ENCODE measurements at places on chromosomes 7 and 10.

DNA sequence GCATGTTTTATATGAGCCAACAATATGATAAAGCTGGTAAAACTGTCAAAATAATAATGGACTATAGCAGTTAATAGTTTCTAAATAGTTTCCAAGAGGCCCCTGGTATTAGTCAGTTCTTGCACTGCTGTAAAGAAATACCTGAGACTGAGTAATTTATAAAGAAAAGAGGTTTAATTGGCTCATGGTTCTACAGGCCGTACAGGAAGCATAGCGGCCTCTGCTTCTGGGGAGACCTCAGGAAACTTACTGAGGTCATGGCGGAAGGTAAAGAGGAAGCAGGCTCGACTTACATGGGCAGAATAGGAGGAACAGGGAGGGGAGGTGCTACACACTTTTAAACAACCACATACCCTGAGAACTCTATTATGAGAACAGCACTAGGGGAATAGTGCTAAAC is 104.6 kb downstream of the PPP1R9A start:
- no peak for DNase-seq

DNA sequence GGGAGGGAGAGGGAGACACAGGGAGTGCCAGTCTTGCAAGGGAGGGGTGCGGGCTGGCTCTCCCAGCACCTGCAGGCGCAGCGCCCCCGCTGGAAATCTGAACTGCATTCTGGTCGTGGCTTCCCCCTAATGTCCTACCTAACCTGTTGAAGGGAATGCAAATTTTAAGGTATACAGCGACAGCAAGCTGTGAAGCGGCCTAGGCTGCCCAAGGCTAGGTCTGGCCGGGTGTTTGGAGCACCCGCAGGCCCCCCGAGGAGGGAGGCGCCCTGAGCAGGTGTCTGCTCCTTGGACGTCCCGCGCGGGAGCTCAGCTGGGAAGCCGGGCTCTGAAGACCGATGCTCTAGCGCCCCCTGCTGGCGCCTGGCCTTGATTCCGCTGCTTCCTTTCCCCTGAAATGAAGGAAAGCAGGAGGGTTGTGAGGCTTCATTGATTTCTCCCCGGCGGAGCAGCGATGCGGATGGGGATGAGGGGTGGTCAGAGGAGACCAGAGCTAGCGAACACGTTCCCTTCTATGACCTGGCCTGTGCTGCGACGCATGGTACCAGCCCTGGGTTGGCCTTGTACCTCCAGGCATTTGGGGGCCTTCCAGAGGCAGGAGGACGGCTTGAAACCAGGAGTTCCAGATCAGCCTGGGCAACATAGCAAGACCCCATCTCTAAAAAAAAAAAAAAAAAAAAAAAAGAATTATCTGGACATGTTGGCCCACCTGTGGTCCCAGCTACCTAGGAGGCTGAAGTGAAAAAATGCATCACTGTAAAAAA is 601.3 kb downstream of the GALNT17 start:
- DNase-seq = peak; percentile 83

DNA sequence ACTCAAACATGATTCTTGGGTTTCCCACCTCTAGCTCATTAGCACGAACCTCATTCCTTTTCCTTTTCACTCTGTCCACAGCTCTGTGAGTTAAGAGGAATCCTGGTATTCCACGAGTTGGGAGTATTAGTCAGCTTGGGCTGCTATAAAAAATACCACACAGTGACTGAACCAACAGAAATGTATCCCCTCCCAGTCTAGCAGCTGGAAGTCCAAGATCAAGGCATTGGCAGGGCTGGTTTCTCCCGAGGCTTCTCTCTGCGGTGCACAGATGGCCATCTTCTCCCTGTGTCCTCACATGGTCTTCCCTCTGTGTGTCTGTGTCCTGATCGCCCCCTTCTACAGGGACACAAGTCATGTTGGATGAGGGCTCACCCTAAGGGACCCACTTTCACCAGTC is 261.6 kb downstream of the TNS3 start:
- DNase-seq = no peak

DNA sequence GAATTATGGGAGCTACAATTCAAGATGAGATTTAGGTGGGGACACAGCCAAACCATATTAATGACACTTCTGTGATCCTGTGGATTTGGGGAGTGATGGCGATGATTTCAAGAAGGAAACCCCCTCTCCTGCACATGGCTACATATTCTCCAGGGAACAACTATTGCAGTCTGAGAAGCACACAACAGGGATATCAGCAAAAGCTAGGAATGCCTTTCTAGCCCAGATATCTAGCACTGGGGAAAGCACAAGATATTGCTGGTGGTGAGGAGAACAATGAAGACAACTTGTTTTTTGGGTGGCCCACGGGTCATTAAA is 24.3 kb downstream of the EPDR1 start:
- no peak for DNase-seq

GRCh38 chr7:15228831-15229230 is 326.3 kb upstream of the DGKB start:
- no peak for DNase-seq

GRCh38 chr7:148290538-148290937 is 300.0 kb upstream of the C7orf33 start:
- DNase-seq = no peak

GRCh38 chr10:69179089-69179742 is 818 bp upstream of the SUPV3L1 start:
- DNase-seq = peak; percentile 73

DNA sequence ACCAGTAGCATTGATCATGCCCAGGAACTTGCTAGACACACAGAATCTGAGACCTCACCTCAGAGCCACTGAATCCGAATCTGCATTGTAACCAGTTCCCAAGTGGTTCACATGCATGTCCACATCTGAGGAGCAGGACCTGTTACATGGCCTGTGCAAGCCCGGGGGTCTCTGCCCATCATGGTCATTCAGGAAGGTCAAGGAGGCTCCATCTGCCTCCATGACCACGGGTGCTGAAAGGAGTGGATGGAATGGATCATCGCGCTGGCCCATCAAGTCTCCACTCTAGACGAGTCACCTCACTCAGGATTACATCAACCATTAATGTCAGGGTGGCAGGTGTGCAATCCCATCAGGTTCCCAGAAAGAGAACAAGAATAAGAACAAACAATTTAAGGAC is 85.8 kb upstream of the ADAM12 start:
- DNase-seq = no peak

- DNase-seq = no peak
Measured at GRCh38 chr7:155813125-155813524, 862 bp upstream of the SHH start.

DNA sequence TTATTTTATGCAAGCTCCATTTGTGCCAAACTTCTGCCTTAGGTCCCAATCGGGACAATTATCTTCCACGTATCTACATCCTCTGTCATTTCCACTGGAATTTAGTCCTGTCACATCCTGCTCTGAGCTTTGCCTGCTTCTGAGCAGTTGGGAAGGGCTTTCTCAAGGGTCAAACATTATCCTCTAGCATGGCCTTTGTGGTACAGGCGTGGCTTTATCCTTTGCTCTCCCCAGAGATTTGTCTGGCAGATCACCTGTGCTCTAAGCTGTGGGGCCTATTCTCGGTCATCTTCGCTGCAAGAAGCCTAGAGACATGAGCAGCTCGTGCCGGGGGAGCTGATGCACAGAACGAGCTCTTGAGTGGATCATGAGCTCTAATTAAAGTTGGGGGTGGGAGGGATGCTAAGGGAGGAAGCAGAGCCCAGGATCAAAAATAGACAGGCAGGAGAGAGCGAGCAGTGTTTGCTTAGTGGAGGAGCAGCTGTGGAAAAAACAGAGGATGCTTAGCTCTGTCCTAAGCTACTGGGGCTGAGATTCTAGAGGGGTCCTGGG is 19.8 kb upstream of the TMEM273 start:
- no peak for DNase-seq

GRCh38 chr7:30168835-30169573 is 34.2 kb downstream of the MTURN start:
- DNase-seq = no peak

GRCh38 chr7:155879592-155879991 is 67.3 kb upstream of the SHH start:
- DNase-seq = peak; percentile 15

DNA sequence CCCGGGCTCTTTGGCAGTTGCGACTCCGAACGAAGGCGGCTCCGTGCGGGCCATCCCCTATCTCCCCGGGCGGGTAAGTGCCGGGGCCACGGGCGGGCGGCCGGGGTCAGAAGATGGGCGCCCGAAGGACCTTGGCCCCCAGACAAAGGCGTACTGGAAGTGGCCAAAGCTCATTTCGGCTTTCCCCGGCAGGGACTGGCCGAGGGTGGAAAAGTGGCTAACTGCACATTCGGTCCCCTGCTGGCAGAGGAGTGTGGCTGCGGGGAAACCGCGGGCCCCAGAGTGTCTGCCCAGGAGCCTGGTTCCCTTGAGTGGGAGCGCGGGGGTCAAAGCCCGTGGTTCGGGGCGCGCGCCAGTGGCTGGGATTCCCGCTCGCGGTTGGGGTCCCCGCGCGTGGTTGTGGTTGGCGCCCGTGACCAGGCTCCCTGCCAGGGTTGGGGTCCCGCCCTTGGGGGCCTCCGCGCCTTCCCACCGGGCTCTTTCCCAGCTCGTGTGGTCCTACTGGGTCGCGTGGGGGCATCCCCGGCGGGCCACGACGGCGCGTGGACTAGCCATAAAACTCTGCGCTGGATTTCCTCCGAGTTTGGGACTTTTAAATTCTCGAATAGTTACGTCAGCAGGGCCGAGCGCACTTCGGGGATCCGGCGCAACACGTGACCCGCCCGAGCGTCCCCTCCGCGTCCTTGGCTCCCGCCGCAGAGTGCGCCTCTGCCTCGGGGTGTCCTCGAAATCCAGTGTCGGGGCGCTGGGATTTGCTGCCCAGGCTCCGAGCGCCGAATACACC is 124.4 kb downstream of the TACC2 start:
- no peak for DNase-seq

- DNase-seq = no peak
Measured at GRCh38 chr10:70491614-70492013, 13.0 kb downstream of the PALD1 start.

- DNase-seq = no peak
Measured at GRCh38 chr7:82926477-82926876, 236.2 kb downstream of the PCLO start.

GRCh38 chr7:135320268-135320667 is 86.6 kb downstream of the STRA8 start:
- no peak for DNase-seq

DNA sequence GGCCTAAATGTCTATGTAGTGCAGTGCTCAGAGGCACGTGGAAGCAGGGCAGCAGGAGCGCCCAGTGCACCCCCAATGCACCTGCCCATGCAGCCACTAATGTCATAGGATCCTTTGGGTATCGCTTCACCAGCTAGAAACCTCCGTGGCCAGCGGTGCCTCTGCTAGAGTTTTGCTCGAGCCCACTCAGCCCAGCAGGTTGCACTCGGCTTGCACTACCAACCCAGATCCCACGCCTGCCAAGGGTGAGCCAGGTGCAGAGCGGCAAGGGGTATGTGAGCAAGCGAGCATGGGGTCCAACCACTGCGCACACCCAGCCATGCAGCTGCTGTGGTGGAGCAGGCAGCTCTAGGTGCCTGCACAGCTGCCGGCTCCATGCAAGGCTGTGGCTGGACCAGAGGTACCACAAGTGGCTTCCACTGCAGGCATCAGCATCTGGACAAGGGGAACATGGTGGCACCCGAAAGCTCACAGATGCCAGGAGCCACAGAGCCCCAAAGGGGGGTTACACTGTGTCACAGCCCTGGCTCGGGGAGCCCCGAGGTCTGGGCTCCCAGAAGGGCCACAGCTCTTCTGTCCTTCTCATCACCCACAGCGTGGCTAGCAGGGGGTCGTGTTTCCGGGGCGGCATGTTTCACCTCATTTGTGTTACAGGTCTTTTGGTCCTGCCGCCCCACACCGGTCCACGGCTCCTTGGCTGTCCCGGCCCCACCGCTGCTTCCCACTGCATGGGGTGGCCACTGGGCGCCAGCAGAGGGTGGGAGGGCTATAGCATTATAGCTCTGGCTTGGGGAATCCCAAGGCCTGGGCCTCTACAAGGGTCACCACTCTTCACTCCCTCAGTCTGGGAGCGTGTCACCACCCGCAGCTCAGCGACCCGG is 2.3 kb upstream of the NCAPG2 start:
- DNase-seq = no peak

DNA sequence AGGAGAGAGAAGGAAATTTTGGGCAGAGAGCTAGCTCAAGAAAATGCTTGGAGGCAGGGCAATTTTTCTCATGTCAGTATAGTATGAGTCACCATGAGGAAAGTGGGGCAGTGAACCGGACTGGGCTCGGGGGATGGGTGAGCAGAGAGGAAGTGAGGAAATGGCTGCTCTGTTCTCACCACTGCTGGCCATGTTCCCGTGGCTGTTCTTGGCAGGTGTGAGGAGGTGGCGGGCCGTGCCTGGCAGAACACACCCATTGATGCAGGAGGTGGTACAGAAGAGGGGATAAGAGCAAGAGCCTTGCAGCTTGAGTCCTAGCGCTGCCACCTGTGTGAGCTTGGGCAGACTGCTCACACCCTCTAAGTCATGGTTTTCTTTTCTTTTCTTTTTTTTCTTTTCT is 304.4 kb upstream of the LYZL1 start:
- no peak for DNase-seq

DNA sequence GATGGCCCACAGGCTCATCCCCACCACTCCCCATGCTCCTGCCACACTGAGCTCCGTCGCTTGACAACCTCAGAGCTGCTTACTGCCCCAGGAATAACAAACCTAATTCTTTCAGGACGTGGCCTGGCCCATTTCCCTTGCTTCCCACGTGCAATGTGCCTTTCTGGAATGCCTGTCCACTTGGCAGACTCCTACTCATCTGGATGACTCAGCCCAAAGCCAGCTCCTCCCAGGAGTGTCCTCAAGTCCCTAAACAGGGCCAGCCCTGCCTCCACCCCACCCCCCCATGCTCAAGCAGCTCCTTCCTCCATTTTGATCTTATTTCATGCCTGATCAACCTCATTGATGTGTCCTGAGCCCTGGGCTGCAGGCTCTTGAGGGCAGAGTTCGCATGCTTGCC is 164.9 kb upstream of the RNF32 start:
- DNase-seq = no peak

DNA sequence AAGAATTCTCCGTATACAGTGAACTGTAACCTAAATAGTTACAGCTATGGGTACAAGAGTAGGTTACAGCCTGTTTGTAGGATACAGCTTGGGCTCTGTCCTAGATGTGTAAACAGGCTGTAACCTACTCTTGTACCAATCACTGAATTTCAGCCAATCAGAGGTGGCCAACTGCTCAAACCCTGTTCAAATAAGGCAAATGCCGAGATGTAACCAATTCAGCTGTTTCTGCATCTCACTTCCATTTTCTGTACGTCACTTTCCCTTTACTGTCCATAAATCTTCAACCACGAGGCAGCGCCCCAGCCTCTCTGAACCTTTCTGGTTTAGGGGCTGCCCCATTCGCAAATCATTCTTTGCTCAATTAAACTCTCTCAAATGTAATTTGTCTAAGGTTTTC is 8.3 kb upstream of the MMP21 start:
- DNase-seq = no peak

DNA sequence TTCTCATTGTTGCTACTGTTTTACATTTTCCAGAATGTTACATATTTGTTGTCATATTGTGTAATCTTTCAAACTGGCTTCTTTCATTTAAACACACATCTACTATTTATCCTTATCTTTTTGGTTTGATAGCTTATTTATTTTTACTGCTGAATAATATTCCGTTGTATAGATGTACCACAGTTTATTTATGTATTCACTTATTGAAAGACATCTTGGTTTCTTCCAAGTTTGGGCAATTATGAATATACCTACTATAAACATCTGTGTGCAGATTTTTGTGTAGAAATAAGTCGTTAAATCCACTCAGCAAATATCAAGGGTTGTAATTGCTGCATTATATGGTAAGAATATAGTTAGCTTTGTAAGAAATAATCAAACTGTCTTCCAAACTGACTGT is 669.2 kb downstream of the TNS3 start:
- DNase-seq = no peak
